Liver (tissue), 10 donors: ENCODE measurements at places on chromosomes 3 and 15. TPM values are rescaled to one million over a fixed set of nuclear protein-coding genes. Genes with fewer than 3 reads are reported as not detected.

DNA sequence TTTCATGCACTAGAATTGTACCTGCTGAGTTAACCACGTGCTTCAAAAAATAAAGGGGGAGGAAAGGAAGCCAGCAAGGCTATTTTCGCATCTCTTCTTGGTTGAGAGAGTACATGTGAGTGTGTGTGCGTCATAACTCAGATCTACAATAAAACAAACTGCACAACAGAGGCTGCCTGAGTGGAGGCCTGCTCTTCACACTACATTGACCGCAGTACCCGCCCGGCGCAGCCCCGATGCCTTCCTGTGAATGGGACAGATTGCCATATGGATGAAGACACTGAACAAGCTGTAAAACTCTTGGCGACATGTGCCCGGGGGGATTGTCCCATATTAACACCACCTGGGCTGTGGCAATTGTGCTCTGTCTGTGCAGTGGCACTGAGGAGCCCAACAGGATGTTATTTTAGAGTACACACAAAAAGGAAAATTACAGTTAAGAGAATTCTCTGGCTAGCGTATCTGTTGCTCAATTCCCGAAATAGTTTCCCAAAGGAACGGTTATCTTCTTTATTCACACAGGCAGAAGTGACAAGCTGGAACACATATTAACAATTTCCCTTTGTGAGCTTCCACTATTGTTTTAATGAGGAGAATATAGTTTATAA lies 551.5 kb downstream of the FOXP1 start:
- no peak for DNase-seq

Gene CATSPER2
- total RNA-seq: 0.33 TPM

Gene UBE3A
- total RNA-seq: 41.3 TPM

- peak; percentile 70 for DNase-seq
Observed at GRCh38 chr3:187744169-187745151, 808 bp downstream of the BCL6 start.

- no peak for DNase-seq
Observed at GRCh38 chr3:20104167-20104661, 64.0 kb downstream of the KAT2B start.

- DNase-seq: peak; percentile 63
Observed at GRCh38 chr3:23810343-23811184, 4.8 kb downstream of the UBE2E1 start.

DNA sequence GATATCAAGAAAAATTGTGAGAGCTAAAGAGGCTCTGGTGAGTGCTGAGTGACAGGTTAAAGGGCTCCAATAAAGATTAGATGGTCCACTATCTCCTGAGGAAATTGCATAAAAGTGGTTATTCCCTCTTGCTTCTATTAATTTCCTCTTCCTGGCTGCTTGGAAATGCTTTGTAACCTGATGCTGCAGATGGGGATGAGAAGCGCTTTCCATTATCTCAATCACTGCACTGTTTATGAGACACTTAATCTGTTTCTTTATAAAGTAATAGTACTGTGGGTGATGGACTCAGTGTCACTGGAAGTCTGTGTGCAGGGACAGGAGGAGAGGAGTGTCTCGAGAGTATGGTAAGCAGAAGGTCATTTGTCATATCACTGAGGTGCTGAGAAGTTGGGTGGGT lies 305.3 kb downstream of the EPHB1 start:
- DNase-seq: no peak

Gene ACP3
- total RNA-seq: 2.1 TPM

Gene OCA2
- 0.56 TPM for total RNA-seq

DNA sequence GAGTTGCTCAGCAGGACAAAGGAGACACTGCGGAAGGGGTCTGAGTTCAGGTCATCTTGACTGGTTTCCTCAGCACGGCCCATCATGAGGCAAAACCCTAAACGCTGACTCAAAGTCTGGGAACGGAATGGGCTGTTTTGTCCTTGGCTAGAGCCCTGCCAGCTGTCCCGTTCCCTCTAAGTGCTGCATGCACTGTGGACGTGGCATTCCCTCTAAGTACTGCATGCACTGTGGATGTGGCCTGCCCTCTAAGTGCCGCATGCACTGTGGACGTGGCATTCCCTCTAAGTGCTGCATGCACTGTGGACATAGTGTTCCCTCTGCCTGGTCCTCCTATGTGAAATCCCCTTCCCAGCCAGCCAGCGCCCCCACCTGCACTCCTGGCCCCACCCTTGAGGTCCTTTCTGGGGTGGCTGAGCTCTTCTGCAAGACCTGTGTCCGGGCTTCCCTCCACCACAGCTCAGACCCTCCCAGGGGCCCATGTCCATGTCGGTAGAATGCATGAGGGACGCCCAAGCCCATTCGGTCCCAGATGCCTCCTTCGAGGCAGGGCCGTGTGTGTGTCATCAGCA lies 36.7 kb downstream of the TM2D3 start:
- DNase-seq: no peak

Gene MYRIP
- total RNA-seq: 11.7 TPM

- DNase-seq: no peak
Observed at GRCh38 chr3:177465257-177465642, 268.0 kb upstream of the TBL1XR1 start.

Gene RGMA
- 0.33 TPM for total RNA-seq

DNA sequence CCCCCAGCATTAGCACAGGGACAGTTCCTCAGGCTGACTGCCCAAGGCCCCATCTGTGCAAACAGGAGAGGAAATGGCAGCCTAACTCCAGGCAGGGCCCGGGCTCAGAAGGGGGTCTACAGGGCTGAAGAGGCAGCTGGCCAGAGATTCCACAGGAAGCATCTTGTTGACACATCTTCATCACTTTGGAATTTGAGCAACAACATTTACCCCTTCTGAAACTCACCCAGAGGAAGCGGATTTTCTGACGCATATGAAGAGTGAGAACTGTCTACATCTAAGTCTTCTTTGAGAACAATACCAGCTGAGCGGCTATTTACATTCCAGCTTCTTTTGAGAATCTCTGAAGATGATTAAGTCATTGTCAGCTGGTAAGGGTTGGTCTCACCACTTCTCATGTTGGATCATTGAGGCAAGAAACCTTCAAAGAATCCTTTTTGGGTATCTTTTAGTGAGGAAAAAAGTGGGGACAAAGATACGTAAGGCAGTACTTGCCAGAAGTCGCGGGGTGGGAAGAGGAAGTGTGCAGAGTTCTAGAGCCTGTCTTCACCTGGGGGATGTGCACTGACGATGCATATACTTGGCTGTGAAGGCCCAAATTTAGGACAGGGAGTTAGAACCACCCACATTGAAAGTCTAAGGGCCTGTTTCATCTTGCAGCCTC lies 25.4 kb upstream of the SRP14 start:
- DNase-seq: no peak

DNA sequence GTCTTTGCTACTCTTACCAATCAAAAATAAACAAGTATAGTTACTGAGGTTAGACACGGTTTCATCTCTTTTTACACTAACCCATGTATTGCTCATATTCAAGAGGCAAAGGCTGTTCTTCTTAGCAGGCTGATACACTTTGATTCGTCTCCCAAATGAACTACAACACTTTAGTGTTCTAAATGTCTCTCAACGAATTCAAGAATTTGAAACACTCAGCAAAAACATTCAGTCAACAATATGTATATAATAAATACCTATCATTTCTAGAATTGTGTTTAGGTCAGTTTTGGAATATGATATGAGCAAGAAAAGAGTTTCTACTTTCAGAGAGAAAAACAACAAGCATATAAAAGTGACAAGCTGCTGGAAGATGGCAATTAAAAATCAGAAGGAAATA lies 669.6 kb upstream of the DPPA4 start:
- no peak for DNase-seq

Gene LRRC34
- total RNA-seq: 0.42 TPM

DNA sequence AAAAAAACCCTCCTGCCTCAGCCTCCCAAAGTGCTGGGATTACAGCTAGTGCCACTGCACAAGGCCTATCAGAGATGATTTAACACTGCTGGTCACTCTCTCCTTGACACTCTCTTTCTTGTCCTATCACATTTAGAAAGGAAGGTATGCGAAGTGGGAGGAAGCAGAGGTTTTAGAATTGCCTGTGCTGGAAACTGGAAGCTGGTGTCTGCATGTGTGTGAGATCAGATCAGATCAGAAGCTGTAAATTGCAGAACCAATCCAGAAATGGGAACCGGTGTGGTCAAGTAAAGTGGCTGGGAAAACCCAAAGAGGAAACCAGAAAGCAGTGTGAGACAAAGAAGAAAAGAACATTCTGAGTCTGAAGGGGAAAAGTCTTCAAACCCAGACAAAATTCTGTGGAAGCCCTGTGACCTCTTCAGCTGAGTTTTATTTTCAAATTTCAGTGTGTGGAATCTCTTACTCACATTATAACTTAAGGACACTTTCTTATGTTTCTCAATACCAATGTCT lies 2.8 kb downstream of the EFHB start:
- DNase-seq: no peak

DNA sequence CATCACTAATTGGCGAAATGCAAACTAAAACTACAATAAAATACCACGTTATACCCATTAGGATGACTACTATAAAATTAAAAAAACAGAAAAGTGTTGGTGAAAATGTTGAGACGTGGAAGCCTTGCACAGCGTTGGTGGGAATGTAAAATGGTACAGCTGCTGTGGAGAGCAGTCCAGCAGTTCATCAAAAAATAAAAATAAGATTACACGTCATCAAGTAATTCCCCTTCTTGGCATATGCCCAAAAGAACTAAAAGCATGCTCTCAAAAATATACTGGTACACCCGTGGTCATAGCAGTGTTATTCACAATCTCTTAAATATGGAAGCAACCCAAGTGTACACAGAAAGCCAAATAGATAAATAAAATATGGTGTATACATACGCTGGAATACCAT lies 71.8 kb upstream of the NDN start:
- no peak for DNase-seq

DNA sequence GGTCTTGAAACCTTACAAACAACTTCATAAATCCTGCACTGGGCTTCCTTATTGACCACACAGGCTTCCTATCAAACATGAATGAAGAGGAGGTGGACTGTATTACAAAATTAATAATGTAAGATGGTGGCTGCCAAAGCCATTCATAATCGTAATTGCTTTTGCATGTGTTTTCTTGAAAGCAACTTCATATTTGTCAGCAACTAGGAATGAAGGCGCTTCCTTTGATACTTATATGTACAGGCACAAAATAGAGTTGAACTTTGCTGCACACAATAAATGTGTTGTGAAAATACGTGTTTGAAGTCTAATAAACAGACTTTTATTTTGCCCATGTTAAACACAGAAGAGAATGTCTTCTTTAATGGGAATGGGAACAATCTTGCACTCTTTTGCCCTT lies 72.1 kb upstream of the OXTR start:
- no peak for DNase-seq

GRCh38 chr3:12380461-12380860 lies 91.6 kb downstream of the PPARG start:
- no peak for DNase-seq

- DNase-seq: no peak
Observed at GRCh38 chr3:126715432-126715831, 11.4 kb downstream of the CHCHD6 start.

DNA sequence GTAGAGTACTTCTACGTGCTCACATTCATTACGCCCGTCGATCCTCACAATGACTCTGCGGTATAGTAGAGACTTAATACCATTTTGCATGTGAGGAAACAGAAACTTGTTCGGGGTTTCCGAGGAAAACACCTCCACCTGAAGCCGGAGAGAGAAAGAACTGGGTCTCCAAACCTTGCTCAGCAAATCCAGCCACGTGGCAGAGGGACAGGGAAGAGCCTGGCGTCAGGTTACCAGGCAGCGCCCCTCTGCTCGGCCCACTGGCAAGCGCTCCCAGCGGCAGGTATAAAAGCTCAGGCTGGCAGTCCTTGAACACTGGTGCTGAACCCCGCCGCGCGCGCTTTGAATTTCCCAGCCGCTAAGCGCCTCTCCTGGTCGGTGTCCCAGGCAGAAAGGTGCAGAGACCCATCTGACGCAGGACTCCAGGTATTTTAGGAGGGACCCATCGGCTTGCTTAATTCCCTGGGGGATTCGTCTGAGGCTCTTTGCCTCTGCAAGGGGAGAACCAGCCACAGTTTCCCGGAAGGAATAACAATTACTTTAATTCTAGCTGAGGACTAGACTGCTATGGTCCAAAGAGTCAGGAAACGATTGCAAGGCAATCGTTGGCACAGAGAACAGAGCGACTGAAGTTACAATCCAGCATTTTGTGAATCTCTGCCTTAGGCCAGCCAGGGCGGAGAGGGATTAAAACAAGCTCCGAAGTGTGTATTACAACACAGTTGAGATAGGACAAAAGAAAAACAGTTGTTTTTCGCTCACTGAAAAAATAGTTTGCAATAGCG lies at the start of gene C2CD4A:
Gene C2CD4A, plus strand, starts transcription at position 315 of the 785 bp plus-strand sequence. CDS start 637 bp downstream, outside the sequence.
- DNase-seq: peak; percentile 60

GRCh38 chr15:62779036-62779770 lies 263.3 kb upstream of the TPM1 start:
- no peak for DNase-seq

Gene TIGIT
- total RNA-seq: 0.92 TPM

- DNase-seq: no peak
Observed at GRCh38 chr15:29134641-29135308, 134.8 kb downstream of the NSMCE3 start.

- no peak for DNase-seq
Observed at GRCh38 chr3:183662099-183662498, 26.7 kb downstream of the KLHL24 start.

- DNase-seq: no peak
Observed at GRCh38 chr3:111210003-111210711, 138.5 kb downstream of the NECTIN3 start.

Gene IL17RD
- 0.47 TPM for total RNA-seq

DNA sequence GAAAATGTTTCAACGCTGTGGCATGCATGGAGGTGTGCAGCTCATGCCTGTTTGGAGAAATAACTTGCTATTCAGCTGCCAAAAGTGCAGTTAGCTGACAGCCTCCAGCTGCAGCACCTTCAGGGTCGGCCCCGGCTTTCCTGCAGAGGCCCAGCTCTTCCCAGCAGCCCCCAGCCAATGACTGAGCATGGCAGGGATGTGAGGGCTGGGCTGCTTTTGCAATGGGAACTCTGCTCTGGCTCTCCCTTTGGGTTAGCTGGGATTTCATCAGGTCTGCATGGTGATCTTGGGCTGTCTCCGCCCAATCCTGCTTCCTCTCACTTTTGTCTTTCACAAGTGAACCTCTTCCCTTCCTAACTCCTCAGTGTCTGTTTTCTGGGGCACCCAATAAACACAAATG lies 396.6 kb downstream of the EPHB1 start:
- DNase-seq: no peak

Gene PTH1R
- 7.2 TPM for total RNA-seq
